ENCODE measurements at places on chromosomes 7 and 10.
A peak's percentile ranks its signal among the peaks of the same experiment; 100 is the strongest.

- peak; percentile 11 for DNase-seq
Observed at GRCh38 chr7:123747620-123748141, 1.1 kb downstream of the WASL start.

GRCh38 chr10:81026591-81026990 is 488.9 kb downstream of the SH2D4B start:
- no peak for DNase-seq

- DNase-seq: peak; percentile 10
Observed at GRCh38 chr10:58335306-58336005, 650 bp downstream of the UBE2D1 start.

GRCh38 chr7:1895664-1896515 is 225.8 kb downstream of the ELFN1 start:
- no peak for DNase-seq
